ENCODE measurements at places on chromosomes 3 and 15. TPM values are rescaled to one million over a fixed set of nuclear protein-coding genes. Genes with fewer than 3 reads are reported as not detected.

RIOX2 gene
- polyA plus RNA-seq = 17.6 TPM

DPPA4 gene
- polyA plus RNA-seq = 0.04 TPM

NANOGP8 gene
- polyA plus RNA-seq = not detected

- no peak for DNase-seq
Observed at GRCh38 chr3:108420926-108421325, 89.5 kb downstream of the MYH15 start.

- DNase-seq = peak; percentile 89
Observed at GRCh38 chr15:40367686-40368611, 9.9 kb downstream of the DISP2 start.

GRCh38 chr3:112315791-112316190 lies 17.2 kb upstream of the CD200 start:
- DNase-seq = no peak

- no peak for DNase-seq
Observed at GRCh38 chr15:65343374-65343981, 34.3 kb downstream of the IGDCC3 start.

DNA sequence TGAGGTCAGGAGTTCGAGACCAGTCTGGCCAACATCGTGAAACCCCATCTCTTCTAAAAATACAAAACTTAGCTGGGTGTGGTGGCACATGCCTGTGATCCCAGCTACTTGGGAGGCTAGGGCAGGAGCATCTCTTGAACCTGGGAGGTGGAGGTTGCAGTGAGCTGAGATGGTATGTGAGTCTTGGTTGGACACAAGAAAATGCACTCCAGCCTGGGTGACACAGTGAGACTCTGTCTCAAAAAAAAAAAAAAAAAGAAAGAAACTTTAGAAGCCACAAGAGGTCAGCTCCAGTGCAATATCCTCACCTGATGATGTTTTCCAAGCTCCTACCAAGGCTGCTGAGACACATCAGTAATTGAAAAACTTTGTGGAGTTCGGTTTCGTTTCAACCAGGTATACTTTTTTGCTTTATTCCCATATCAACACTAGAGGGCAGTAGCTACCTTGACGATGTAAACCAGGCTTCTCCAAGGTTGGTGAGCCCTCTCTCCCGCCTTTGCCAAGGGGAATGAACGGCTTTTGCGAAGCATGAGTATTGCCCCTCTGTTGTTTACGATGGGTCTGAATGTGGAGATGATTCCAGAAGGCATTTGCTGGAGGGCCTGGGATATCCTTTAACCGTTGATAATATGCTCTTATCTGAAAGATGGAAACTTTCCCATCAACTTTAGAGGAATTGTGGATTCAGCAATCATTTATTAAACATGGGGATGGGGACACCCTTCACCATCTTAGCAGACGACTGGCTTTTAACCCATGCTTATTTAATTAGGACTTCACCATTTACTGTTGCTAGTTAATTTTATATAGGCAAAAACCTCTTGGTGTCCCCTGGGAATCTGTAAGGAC lies 202.8 kb downstream of the SV2B start:
- peak; percentile 79 for DNase-seq
